ENCODE measurements at places on chromosomes 13 and 19.

GRCh38 chr13:56515441-56515840, 625.3 kb upstream of the PRR20A start:
- DNase-seq, result no peak

DNA sequence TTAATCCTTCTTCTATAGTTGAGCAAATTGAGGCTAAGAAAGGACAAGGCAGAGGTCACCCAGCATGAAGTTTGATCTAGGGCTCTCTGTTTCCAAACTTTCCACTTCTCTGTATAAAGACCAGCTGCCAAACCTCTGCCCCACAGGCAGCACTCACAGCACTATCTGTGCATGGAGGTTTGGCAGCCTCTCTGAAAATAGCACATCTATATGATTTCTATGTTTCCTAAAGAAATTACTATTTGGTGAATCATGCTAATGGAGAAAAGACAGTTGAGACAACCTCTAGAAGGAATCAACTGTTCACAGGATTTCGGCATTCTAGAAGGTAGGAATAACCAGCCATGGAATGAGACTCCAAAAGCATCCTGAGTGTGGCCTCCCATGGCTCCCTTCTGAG, 554.5 kb downstream of the IRS2 start:
- no peak for DNase-seq

- DNase-seq, result no peak
These were observed 800.1 kb upstream of the PCDH9 start for GRCh38 chr13:68030152-68030809.

DNA sequence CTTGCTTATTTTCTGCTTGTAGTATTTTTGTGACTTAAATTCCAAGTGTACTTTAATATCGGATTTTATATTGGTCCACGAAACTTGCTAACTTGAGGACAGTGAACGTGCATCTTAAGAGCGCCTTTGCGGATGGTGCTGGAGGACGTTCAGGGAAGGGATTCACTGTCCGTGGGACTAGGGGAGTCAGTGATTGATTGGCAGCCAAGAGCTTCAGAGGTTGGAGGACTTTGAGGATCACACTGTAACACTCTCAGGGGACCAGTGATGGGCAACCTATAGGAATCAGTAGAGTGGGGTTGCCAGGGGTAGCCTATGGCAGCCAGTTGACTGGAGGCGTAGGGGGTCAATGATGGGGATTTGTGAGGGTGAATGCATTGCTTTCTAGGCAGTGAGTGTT, 516 bp downstream of the ZNF175 start:
- no peak for DNase-seq

DNA sequence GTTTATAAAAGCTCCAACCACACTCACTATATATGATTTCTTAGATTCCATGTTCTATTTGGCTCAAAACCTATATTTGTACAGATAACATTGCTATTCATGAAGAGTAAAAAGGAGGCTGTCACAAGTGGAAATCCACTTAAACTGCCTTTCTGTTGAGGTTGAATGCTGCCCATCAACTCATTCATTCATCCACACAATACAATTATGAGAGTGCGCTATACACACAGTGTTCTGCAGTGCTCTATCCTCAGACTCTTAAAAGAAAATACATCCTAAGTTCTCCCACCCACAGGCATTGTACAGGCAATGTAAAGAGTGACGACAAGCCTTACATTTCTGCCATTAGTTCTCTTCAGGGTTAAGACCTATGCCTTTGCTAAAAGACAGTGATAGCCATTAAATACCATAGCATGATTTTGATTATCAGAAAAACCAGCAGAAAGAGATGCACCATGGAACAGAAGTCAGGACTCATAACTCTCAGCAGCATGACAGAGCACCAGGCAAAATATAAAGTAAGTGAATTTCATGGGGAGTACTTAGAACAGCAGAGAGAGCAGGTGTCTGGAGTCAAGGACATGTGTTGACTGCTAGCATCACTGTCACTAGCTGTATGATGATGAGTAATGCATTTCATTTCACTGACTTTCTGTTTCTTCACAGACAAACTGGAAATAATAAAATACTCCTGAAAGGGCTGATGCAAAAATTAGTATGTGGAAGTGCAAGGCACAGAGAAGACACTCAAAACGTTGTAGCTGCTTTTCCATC, 218.0 kb downstream of the RBM26 start:
- DNase-seq, result no peak

- peak; percentile 33 for DNase-seq
These were observed 809 bp downstream of the MYO1F start for GRCh38 chr19:8576273-8576993.

DNA sequence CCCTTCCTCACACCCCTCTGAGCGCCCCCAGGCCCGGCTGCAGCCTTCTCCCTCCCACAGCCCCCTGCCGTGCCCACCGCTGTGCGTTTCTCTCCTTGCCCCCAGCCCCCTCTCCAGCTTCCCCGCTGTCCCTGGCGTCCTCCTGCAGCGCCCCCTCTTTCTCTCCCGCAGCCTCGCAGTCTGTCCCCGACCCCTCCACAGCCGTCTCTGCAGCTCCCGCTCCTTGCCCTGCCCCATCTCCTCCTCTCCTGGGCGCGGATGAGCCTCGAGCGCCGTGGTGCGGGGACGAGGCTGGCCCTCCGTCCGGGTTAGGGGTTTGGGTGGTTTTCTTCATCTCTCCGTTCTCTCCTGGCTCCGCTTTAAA, 1.1 kb downstream of the KMT5C start:
- DNase-seq, result peak; percentile 26
